ENCODE measurements at places on chromosomes 6 and 20.

DNA sequence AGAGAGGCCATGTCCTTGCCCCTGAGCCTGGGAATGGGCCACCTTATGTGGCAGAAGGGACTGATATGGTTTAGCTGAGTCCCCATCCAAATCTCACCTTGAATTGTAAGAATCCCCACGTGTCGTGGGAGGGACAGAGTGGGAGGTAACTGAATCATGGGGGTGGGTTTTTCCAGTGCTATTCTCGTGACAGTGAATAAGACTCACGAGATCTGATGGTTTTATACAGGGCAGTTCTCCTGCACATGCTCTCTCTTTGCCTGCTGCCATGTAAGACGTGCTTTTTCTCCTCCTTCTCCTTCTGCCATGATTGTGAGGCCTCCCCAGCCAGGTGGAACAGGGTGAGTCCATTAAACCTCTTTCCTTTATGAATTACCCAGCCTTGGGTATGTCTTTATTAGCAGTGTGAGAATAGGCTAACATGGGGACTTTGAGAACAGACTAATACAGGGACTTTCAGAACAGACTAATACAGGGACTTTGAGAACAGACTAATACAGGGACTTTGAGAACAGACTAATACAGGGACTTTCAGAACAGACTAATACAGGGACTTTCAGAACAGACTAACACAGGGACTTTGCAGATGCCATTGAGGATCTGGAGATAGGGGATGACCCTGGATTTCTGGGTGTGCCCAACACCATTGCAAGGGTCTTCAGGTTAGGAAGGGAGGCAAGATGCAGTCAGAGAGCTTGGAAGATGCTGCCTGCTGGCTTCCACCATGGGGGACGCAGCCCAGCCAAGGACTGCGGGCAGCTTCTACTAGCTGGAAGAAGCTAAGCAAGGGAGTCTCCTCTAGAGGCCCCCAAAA, 86.9 kb downstream of the RAMACL start:
- DNase-seq, result no peak

- DNase-seq, result no peak
Observed at GRCh38 chr20:20206788-20207187, 154.5 kb downstream of the CFAP61 start.

GRCh38 chr6:170174124-170174770, 116.6 kb downstream of the DLL1 start:
- DNase-seq, result no peak

DNA sequence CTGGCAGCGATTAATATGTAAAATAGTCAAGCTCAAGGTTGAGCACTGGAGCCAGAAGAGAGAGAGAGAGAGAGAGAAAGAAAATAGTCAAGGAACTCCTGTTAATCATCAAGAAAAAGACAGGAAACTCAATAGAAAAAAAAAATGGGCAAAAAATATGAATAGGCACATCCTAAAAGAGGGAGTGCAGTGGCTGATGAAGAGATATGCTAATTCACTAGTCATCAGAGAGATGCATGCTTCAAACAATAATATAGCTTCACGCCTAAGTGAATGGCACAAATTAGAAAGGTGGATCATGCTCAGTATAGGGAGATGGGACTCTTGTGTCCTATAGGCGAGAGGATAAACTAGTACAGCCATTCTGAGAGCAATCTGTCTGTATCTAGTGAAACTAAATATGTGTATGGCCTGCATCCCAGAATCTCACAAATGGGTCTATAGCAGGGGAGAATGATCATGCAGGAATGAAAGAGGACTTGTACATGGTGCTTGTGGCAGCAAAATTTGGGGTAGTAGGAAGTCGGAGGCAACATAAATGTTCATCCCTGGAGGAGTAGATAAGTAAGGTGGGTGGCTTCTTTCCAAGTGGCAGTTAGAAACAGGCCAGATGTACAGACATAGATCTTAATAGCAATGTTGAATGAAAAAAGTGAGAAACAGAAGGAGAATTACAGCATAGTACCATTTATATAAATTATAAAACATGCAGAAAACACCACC, 176.8 kb downstream of the VEGFA start:
- no peak for DNase-seq

DNA sequence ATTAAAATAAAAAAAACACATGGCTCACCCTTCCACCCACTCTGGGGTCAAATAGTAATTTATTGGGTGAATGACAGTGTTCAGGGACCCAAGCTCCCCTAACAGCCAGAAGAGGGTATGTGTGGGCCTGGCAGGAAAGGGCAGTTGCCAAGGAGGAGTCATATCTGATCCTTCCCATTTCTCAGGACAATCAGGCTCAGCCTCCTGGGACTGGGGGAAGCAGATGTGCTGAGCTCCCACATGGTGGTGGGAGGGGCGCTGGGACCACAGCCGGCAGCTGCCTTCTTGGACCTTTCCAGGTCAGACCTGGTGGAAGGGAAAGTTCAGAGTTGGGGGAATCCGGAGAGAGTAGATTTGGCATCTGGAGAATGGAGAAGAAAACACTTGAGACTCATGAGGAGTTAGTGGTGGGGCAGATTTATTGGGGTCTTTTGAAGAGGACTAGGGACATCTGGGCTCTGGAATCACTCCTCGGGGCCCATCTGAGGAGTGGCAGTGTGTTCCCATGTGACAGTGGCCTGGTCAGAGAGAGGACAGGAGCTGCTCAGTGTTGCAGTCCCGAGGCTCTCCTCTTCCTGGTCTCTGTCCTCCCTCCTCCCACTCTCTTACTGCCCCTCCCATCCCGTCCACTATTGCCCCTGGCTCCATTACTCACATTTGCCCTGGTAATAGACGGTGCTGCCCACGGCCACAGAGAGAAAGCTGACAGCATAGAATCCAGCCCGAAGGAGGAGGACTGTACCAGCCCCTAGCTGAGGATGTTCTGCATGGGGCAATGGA, 3.0 kb downstream of the LST1 start:
- no peak for DNase-seq

All from stimulated activated CD8-positive, alpha-beta memory T cell treated with anti-CD3 and anti-CD28 coated beads, Interleukin-15, amount 100 ng/mL, for 1 hour (primary cell).